ENCODE measurements at places on chromosomes 16 and 17. TPM values are rescaled to one million over a fixed set of nuclear protein-coding genes. Genes with fewer than 3 reads are reported as not detected.

- no peak overlapping the region for H3K4me3 ChIP-seq
- no peak for DNase-seq
- no peak overlapping the region for H3K27ac ChIP-seq
- no peaks in the 10 kb centered on the region for H3K27me3 ChIP-seq
- H3K4me1 ChIP-seq: no peaks in the 10 kb centered on the region
These were observed 305.8 kb downstream of the SHISA9 start for GRCh38 chr16:13207151-13207550.

- no peaks in the 10 kb centered on the region for H3K27me3 ChIP-seq
- H3K4me3 ChIP-seq: no peak overlapping the region
- DNase-seq: no peak
- peaks cover 16% of the 10 kb centered on the region for H3K4me1 ChIP-seq
- H3K27ac ChIP-seq: no peak overlapping the region
- H3K36me3 ChIP-seq: no peaks in the 10 kb centered on the region
These were observed 50.3 kb downstream of the N4BP1 start for GRCh38 chr16:48559462-48560211.

DNA sequence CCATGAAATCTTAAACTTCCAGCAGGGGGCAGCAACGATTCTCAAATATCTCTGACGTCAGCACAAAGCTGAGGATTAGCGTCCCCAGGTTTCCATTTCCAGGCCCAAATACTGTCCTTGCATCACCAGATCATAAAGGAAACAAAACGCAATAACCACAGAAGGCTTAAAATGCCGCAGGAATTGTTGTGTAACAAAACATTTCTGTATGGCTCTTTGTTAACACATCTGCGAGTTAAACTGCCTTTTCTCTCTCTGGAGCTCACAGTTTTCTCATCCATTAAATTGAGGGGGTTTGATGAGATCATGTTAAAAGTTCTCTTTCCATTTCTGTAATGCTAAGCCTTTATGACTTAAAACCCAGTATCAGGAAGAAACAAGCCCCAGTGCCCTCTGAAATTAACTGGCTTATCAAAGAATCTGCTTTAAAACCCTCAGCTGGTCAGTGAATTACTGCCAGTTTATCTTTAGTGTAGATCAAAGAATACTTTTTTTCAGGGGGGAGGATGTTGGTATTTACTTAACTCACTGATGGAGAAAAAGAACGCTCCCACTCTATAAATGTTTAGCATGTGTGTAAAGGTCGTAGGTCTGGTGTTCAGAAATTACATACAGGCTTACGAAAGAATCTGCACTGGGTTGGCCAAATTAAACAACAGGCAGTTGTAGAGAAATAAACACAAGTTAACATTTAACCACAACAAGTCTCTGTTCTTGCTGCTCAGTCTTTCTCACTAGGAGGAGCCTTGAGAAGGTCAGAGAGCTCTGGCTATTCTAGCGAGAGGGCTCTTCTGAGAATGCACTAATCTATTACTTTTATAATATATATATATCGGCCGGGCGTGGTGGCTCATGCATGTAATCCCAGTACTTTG lies 10.6 kb upstream of the TERF2 start:
- no peak overlapping the region for H3K4me3 ChIP-seq
- H3K36me3 ChIP-seq: no peaks in the 10 kb centered on the region
- peak; percentile 89 for DNase-seq

- H3K27me3 ChIP-seq: no peaks in the 10 kb centered on the region
- H3K27ac ChIP-seq: no peak overlapping the region
- H3K4me3 ChIP-seq: no peak overlapping the region
- H3K36me3 ChIP-seq: no peaks in the 10 kb centered on the region
These were observed 8.3 kb upstream of the RBFOX3 start for GRCh38 chr17:79619196-79619595.

DNA sequence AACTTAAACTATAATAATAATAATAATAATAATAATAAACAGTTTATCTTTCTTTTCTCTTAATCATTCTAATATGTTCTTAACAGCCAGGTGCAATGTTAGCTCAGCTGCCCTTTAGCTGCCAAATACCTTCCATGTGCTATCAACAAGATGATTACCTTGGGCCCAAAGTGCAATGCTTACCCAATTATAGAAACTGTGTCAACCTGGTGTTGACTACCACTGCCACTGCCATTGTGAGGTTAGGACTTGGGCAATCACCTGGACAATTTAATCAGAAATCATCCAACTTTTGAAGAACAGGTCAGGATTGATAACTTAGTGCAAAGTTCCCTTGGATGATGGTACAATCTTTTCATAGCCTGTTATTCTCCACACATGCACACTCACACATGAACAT lies 371.8 kb upstream of the SALL1 start:
- no peak for DNase-seq
- no peaks in the 10 kb centered on the region for H3K4me1 ChIP-seq
- H3K4me3 ChIP-seq: no peak overlapping the region

DNA sequence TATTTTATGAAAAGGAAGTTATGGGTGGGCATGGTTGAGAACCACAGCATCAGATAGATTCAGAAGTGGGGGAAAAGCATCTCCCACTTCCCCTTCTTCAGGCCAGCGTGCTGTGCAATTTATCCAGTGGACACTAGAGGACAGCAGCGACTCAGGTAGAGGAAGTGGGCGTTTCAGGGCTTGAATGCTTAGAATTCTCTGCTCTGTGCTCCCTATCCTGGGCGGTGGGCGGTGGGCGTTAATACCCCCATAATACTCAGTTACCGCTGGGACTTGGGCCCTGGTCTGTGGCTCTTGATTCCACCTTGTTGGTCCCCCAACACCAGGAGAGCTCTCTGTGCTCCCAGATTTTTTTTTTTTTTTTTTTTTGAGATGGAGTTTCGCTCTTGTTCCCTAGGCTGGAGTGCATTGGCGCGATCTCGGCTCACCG lies 3.7 kb upstream of the LYZL6 start:
- DNase-seq: peak; percentile 60
- no peak overlapping the region for H3K4me3 ChIP-seq
- H3K36me3 ChIP-seq: no peaks in the 10 kb centered on the region
- no peaks in the 10 kb centered on the region for H3K27me3 ChIP-seq

DNA sequence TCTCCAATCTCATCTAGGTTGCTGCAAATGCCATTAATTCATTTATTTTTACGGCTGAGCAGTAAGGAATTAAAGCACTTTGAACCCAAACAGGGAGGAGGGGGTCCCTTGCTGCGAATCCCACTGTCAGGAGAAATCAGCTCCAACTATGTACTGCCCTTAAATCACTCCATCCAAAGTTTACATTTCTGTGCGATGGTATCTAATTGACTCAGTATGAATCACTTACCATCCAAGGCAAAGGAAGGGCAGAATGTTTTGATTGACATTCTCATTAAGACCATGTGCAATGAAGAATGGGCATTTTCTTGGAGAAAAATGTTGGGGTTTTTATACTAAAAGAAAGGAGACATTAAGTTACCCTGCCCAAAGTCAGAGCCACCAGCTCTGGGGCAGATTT lies 47.7 kb upstream of the XYLT1 start:
- no peak for DNase-seq
- H3K27ac ChIP-seq: no peak overlapping the region
- no peaks in the 10 kb centered on the region for H3K4me1 ChIP-seq
- no peak overlapping the region for H3K4me3 ChIP-seq
- no peaks in the 10 kb centered on the region for H3K36me3 ChIP-seq
- H3K27me3 ChIP-seq: no peaks in the 10 kb centered on the region

DNA sequence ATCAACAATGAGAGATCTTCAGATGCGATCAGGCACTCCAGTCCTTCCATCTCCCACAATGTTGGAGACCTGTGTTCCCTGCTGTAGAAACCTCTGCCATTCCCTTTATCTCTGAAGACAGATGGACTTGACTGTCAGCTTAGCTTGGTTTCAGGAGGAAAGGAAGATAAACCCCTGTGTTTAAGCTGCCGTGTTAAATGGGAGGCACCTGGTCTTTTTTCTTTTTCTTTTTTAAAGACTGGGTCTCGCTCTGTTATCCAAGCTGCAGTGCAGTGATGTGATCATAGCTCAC lies 63.1 kb downstream of the USP22 start:
- no peak for DNase-seq
- H3K27ac ChIP-seq: no peak overlapping the region
- no peaks in the 10 kb centered on the region for H3K36me3 ChIP-seq
- no peaks in the 10 kb centered on the region for H3K27me3 ChIP-seq
- H3K4me1 ChIP-seq: no peaks in the 10 kb centered on the region

DNA sequence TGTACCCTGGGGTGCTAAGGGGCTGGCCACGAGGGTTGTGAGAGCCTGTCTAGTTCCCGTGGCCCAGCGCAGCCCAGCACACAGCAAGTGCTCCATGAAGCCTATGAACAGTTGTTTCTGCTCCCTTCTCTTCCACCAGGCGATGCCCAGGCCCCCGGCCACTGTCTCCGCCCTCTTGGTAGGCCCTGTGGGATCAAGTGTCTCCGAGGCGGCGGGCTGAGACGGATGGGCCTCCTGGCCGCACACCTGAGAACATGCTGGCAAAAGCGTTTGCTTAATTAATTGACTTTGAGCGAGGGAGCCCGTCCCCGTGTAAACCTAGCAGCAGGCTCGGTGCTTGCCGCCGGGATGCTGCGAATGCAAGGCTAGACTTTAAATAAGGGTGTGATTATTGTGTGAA lies 129.7 kb upstream of the GSE1 start:
- DNase-seq: no peak
- H3K4me1 ChIP-seq: peaks cover 7% of the 10 kb centered on the region
- H3K4me3 ChIP-seq: no peak overlapping the region
- H3K36me3 ChIP-seq: no peaks in the 10 kb centered on the region

GRCh38 chr16:1335996-1336395 lies 2.6 kb downstream of the BAIAP3 start:
- peaks cover 16% of the 10 kb centered on the region for H3K4me1 ChIP-seq
- H3K36me3 ChIP-seq: no peaks in the 10 kb centered on the region
- H3K27ac ChIP-seq: no peak overlapping the region
- no peak for DNase-seq

- DNase-seq: no peak
- no peak overlapping the region for H3K4me3 ChIP-seq
- H3K36me3 ChIP-seq: no peaks in the 10 kb centered on the region
- H3K27me3 ChIP-seq: no peaks in the 10 kb centered on the region
These were observed 35.1 kb downstream of the CACNG1 start for GRCh38 chr17:67079491-67079890.

DNA sequence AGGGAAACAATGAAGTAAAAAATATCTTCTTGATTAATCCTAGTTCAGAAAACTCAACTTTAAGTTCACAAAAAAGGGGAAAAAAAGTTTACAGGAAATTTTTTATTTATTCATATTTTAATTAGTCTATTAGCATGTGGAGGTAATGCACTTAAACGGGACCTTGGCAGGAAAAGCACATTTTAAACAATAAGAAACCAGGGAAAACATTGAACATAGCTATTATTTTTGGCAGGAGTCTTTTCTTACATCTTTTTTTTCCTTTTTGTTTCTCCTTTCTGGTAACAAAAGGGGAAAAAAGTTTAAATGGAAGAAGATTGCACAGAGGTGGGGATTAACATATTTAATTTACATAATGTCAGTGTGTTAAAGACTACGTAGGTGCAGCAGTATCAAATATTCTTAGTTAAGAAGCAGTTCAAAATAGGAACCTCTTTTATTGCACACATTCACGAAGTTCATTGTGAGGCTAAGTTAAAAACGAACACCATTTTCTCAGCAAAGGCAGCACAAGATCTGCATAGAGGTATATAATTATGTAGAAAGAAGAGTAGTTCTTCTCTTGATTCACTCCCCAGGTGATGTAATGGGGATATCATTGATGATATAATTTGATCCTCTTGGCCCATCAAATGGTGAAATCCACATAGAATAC lies 940.5 kb downstream of the CDH11 start:
- no peak overlapping the region for H3K27ac ChIP-seq
- H3K4me1 ChIP-seq: peaks cover 3% of the 10 kb centered on the region
- H3K27me3 ChIP-seq: no peaks in the 10 kb centered on the region
- no peak overlapping the region for H3K4me3 ChIP-seq
- DNase-seq: no peak

DNA sequence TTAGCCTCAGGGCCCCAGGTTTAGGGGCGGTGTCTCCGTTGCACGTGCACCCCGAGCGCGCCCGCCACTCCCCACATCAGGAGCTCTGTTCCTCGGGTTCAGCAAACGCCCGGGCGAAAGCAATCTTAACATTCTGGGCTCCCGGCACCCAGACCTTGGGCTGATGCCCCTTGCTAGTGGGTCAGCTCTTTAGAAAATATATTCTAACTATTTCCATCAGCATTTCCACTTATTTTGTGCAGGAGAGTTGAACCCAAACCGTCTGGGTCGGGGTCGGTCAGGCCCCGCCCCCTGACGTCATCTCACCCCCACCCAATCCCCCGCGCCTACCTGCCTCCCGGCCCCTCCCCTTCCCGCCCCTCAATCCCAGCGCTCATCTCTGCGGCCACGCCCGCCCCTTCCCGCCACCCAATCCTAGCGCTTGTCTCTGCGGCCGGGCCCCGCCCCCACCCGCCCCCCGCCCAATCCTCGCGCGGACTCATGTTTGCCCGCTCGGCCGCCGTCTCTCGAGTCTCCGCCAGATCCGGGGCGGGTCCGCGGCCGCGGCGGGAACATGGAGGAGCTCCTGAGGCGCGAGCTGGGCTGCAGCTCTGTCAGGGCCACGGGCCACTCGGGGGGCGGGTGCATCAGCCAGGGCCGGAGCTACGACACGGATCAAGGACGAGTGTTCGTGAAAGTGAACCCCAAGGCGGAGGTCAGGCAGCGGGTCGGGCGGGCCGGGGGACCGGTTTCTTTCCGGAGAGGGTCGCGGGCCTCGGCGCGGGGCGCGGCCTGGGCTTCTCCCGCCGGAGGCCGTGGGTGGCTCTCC lies at the start of gene FN3KRP:
FN3KRP (plus strand) TSS at position 504 of the 808 bp plus-strand sequence; CDS start at position 554, 50 bp downstream.
- peak within 1 kb of the TSS; percentile 13 for H3K27ac ChIP-seq
- H3K27me3 ChIP-seq: no peaks in the 10 kb centered on the region
- H3K36me3 ChIP-seq: no peaks in the 10 kb centered on the region
- peak; percentile 98 for DNase-seq

Gene SULT1A1
- 50.9 TPM for polyA plus RNA-seq

Gene ZFP3
- 4.6 TPM for polyA plus RNA-seq

All from testis (tissue), 5 donors.